ENCODE measurements at places on chromosomes 1 and 21. TPM values are rescaled to one million over a fixed set of nuclear protein-coding genes. Genes with fewer than 3 reads are reported as not detected.

Gene GJA9
- total RNA-seq, result not detected

Gene WNT3A
- not detected for total RNA-seq

Gene PALMD
- 1.5 TPM for total RNA-seq

Gene TP73
- not detected for total RNA-seq

Gene KRTAP12-2
- not detected for total RNA-seq

Gene TMEM125
- not detected for total RNA-seq

Measured in RPMI7951 (cell line).